ENCODE measurements at places on chromosomes 12 and 14.

GRCh38 chr12:59122784-59123183 lies 202.5 kb upstream of the LRIG3 start:
- no peak for DNase-seq

DNA sequence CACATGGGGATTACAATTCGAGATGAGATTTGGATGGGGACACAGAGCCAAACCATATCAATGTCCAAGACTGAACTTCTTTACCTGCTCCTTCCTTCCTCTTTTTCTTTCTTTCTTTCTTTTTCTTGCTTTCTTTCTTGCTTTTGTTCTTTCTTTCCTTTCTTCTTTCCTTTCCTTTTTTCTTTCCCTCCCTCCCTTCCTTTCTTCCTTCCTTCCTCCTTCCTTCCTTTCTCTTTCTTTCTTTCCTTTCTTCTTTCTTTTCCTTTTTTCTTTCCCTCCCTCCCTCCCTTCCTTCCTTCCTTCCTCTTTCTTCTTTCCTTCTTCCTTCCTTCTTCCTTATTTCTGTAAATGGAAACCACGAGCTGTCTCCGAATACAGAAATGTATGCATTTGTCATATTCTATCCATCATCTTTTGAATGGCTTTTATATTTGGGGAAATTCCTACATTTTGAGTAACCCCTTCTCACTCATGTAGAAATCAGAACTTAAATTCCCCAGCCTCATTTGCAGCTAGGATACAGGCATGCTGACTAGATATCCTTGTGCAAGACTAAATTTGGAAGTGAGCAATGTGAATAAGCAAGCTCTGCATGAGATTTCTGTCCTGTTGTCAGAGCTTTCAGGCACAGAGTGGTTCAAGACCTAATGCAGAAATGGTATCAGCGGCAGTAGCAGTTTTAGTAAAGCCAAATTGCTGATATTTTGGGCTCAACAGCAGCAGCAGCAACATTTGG lies 11.5 kb downstream of the GPR33 start:
- DNase-seq: no peak

GRCh38 chr12:6358881-6359280 lies 16.5 kb downstream of the SCNN1A start:
- no peak for DNase-seq

DNA sequence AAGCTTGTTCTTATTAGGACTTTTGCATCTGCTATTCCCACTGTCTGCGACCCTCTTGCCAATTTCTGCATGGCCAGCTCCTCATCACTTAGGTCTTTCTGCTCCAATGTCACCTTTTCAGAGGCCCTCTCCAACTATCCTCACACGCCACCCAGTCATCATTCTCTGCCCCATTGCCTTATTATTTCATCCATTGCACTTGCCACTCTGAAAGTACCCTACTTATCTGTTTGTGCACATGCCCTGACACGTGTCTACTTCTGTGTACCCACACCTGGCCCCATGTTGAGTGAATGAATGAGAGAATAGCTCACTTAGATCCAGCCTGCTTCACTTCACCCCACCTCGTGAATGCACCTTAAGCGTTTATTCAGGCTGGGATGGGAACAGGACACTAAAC lies 218.7 kb upstream of the TBX3 start:
- DNase-seq: no peak

GRCh38 chr12:4039931-4040330 lies 166.7 kb upstream of the PARP11 start:
- no peak for DNase-seq

DNA sequence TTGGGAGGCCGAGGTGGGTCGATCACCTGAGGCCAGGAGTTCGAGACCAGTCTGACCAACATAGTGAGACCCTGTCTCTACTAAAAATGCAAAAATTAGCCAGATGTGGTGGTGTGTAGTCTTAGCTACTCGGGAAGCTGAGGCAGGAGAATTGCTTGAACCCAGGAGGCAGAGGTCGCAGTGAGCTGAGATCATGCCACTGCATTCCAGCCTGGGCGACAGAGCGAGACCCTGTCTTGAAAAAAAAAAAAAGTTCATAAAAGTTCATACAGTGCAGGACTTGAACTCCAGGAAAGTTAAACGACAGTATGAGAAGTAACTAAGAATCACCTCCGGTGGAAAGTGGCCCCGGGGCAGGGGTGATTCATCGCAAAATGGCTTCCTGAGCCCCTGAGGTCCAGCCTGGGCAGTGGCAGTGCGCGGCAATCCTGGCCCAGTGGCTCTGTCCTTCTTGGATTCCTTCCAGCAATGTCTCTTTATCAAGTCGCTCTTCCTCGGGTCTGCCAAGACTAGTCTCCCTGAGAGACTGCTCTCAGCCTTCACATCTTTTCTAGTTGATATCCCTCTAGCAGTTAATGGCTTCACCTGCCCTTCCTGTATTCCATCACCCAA lies 16.7 kb upstream of the MAP1LC3B2 start:
- no peak for DNase-seq

DNA sequence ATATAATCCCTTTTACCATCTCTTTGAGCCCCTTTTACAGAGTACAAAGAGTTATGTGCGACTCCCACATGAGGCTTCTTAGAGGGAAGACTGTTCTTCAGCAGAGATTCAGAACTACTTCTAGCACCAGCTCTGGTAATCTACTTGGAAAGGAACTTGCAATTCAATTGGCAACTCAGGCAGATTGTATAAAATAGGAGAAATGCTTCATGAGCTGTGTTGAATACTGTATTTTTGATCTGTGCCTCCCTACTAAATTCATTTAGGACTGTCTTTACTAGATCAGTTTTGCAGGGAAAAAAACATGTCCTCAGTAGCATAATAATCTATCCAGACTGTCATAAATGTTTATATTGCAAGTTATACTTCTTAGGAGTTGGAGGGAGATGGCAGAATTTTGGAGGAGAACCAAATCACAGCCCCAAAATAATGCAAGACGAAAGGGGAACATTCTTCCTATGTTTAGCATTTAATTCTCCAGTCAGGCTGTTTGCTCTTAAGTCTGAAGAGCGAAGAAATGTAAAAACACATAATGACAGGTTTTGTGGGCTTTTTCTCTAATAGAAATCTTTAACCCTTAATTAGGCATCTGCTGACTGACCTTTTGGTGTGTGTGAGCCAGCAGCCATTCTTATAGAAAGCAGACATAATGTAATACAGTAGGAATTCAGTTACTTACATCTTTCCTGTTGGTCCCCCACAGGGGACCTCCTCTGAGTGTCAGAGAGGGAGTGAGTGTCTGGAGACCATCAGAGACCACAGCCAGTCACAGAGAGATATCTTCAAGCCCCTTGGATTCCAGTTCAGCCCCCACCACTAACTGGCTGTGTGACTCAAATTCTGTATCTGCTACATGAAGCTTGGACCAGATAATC lies 3.9 kb downstream of the ANO4 start:
- no peak for DNase-seq

DNA sequence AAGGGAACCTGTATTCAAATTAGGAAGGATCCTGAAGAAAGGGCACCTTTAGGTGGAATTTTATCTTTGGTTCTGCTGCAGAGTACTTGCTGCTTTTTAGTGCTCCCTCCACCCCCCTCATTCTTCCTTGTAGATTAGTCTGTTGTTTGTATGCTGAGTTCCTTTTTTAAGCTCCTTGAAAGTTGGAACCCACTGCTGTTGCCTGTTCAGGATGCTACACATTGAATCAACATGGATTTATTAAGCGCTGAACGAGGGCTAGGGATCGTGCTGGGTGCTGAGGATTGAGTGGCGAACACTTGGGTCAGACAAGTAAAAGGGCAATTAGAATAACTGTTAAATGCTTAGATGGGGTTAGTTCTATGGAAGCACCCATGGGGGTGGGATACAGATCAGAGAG lies 884 bp upstream of the AMN1 start:
- no peak for DNase-seq

DNA sequence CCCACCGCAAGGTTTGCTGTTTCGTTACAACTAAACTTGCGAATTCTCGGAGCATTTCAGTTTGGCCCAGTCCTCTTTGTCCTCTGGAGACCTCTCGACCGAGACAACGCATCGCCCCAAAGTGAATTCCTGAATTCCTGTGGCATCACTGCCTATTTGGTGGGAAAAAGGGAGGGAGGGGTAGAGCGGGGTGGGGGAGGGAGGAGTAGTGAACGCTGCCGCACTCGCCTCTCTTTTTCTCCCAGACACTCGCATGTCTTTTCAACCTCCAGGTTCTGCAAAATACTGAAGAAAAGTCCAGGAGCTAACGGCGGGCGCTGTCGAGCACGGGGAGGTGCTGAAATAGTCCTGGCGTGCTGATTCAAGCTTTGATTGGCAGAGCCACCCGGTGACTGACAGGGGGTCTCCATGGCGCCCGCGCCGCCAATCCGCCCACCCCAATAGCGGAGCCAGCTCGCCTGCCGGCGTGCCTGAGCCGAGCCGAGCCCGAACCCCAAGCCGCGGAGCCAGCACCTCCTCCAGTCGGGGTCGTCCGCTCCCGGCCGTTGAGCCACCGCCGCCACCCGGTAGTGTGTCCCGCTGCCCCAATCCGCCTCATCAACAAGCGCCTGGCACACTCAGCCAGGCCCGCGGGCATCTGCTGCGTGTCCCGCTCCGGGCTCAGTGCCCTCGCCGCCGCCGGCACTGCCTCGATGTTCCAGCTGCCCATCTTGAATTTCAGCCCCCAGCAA lies at the start of gene SIX6:
Gene SIX6 (plus strand): TSS at position 440 of the 731 bp plus-strand sequence. CDS start 253 bp downstream, at position 693.
- no peak for DNase-seq

DNA sequence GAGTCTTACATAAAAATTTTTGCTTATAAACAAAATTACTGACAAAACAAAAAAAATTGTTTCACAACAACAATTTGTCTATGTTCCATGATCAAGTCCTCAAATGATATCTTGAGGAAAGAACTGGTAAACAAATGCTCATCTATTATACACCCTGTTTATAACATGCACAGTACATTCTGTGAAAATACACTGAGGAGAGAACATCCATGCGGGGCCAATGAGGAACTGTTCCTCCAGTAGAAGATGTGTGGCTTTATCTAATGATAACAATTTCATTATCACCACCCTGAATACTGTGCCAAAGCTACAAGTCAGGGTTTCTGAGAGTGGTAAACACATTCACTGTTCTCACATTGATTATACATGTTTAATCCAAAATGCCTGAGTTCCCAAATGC lies 10.8 kb downstream of the MLH3 start:
- no peak for DNase-seq

DNA sequence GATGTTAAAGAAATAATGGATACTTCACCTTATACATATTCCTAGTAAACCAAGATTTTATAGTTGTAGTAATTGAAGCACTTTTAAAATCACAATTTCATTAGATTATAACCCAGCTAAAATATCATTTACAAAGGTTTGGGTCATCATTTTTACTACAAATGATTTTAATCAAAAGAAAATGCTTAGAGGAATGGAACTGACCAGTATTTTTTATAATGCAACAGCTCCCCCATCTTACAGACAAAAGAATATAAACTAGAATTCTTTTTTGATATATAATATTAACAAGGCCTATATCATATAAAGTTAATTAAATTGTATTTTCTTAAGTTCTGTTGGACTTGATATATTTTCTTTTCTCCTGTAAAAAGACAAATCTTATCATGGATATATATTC lies 20.4 kb upstream of the LRFN5 start:
- DNase-seq: no peak

DNA sequence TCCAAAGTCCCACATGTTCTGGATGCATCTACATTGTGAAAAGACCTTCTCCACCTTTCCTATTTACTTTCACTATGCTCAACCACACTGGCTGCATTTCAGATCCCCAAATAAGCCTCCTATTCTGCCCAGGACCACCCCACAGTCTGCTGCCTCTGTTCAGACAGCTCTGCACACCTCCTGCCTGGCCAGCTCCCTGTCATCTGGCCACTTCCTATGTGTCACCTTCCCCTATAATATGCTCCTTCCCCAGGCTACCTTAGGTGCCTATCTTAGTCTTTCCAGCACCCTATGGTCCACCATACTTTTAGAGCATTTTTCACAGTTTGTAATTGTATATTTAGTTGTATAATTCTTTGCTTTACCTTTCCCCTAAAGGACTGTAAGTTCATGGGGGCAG lies 50.5 kb downstream of the IFNG start:
- no peak for DNase-seq

Measured in stimulated activated CD8-positive, alpha-beta memory T cell treated with anti-CD3 and anti-CD28 coated beads, Interleukin-4, amount 100 ng/mL, for 4 hours (primary cell).